ENCODE measurements at places on chromosomes 1 and 21. TPM values are rescaled to one million over a fixed set of nuclear protein-coding genes. Genes with fewer than 3 reads are reported as not detected.

Gene B4GALT3
- 39.8 TPM for total RNA-seq

Gene DEDD
- total RNA-seq, result 50.2 TPM

Gene RASAL2
- 19.6 TPM for total RNA-seq

DNA sequence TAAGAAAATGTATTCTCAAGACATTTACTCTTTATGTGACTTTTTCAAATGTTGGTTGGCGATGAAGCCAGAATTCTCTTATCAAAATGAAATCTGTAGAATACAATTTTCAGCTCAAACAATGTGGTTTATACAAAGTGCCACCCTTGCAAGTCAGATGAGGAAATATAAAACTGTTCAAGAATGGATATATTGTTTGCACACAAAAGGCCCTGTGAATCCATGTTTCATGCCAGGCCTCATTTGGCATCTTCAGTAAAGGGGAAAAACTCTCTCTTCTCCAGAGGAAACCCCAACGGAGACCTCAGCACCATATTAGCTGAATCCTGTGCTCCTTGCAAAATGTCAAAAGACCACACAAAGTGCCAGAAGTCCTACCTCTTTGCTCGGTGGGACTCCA, 310.4 kb downstream of the RRAGC start:
- DNase-seq, result no peak

DNA sequence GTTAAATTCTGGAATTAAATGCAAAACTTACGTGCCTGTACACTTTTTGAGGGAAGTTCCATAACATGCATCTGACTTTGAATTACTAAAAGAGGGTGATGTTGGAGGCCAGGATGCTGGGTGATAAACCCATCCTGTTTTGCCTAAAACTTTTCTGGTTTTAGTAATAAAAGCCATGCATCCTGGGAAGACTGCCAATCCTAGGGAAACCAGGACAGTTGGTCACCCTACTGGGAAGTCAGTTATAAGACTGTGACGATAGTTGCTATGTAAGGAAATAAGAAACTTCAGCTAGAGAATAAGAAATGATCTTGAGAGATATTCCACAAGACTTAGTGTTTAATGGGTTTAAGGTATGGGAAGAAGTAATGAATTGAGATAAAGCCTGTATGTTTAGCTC, 336.6 kb upstream of the LYPLAL1 start:
- DNase-seq, result no peak

DNA sequence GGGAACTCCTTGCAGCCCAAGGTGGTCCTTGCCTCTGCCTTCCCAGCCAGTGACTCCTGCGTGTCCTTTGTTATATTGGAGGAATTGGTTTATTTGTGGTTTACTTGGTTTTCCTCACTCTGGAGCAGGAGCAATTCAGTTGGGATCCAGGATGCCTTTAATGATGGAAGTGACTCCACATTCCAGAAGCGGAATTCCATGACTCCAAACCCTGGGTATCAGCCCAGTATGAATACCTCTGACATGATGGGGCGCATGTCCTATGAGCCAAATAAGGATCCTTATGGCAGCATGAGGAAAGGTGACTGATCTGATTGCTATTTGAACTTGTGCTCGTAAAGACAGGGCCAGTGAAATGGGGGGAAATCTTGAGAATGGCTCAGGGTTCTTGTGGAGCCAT, 15.1 kb upstream of the PIGV start:
- peak; percentile 15 for DNase-seq

GRCh38 chr21:23686737-23687523, 1920.4 kb downstream of the MRPL39 start:
- DNase-seq, result no peak

DNA sequence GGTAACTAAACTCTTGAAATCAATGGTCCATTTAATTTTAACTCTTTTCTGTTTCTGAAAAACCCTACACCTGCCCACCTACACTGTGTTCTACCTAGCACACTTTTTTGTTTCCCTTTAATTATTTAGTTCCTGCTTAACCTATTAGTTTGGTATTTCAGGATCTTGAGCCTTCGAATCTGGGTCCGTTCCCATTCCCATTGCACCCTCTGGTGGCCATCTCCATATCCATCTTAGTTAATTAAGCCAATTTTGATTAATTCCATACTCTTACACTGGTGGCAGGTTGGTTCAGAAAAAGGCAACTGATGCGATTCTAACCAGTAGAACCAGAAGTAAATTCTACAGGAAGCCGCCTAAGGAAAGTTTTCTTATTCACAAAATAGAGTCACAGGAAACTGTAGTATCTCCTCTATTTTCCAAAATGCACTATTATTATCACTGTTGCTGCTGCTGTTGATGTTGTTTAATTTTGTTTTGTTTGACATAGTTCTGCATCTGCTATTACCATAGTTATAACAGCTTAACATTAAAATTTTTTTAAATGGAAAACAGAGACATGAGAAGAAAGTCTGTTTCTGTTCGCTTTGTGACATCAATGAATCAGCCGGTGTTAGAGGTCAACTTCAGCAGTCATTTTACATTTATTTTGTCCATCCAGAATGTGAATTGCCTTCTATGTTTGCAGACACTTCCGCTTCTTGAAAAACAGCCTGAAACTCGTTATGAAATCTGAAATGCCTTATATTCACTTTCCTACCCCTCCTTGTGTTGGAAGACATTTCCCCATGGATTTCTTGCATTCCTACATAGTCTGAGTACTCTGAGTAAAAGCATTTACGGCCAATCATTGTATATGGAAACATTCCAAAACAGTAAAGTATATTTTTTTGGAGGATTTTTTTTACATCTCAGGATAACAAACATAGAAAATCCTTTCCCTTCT, 115.5 kb upstream of the NCAM2 start:
- DNase-seq, result peak; percentile 16

Data from endothelial cell of umbilical vein (primary cell).